ENCODE measurements at places on chromosomes 5 and 9. TPM values are rescaled to one million over a fixed set of nuclear protein-coding genes. Genes with fewer than 3 reads are reported as not detected.
A peak's percentile ranks its signal among the peaks of the same experiment; 100 is the strongest.

Gene NELFB
- 67.0 TPM for total RNA-seq

GRCh38 chr9:16521868-16522411 is 348.5 kb downstream of the BNC2 start:
- DNase-seq: peak; percentile 51

Gene SPINK4
- total RNA-seq: not detected

Gene GEMIN5
- 14.7 TPM for total RNA-seq

DNA sequence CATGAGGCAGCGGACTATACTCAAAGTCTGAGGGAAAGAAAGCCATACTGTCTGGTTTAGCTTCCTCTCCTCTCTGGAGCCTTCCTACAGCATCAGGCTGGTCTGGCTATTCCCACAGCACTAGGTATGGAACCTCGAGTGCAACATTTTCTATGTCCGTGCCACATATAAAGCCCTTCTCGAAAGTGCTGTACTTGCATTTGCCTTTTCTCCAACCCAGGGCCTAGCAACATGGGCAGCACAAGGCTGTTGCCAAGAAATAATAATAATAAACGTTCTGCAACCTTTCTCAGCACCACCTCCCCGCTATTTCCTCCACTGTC is 804 bp downstream of the MED10 start:
- DNase-seq: no peak

- DNase-seq: no peak
These were observed 39.0 kb downstream of the DDX31 start for GRCh38 chr9:132630811-132631210.

Gene ITK
- total RNA-seq: not detected

Gene SLC22A4
- total RNA-seq: 2.3 TPM

Gene GLRA1
- total RNA-seq: not detected

Gene ORM2
- not detected for total RNA-seq

Gene SLC46A2
- total RNA-seq: not detected

DNA sequence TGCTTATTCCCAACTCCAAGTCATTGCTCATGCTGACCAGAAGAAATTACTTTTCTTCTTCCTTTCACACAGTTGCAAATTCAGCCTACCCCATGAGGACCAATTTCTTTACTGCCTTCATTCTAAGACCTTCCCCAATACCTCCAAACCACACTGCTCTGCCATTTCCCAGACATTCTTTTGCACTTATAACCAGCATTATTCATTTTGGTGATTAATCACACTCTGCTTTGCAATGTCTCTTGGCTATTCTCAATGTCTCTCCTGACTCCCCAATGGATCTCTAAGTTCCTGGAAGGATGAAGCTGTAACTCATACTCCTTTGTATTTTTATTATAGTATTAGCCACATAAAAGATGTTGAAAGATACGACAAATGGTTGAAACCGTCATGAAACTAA is 105.7 kb upstream of the RANBP3L start:
- no peak for DNase-seq

Gene CRB2
- total RNA-seq: 1.6 TPM

GRCh38 chr5:569358-569867 is 42.7 kb upstream of the CEP72 start:
- DNase-seq: no peak

Gene HTR1A
- not detected for total RNA-seq

GRCh38 chr9:18891946-18892670 is 140.9 kb downstream of the SAXO1 start:
- DNase-seq: no peak

DNA sequence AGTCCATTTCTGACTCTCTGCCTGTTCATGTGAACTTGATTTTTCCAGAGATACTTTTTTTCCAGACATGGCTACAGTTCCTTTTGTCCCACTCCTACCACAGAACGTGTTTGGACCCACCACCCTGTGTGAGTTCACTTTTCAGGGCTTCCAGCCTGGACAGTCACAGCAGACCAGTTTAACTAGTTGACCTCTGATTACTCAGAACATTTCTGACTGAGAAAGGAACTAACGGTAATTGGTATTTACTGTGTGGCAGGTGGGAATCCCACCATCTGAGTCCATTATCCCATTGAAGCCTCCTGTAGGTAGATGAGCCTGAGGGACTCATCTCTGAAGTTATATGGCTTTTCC is 210.1 kb downstream of the GOLPH3 start:
- DNase-seq: no peak

DNA sequence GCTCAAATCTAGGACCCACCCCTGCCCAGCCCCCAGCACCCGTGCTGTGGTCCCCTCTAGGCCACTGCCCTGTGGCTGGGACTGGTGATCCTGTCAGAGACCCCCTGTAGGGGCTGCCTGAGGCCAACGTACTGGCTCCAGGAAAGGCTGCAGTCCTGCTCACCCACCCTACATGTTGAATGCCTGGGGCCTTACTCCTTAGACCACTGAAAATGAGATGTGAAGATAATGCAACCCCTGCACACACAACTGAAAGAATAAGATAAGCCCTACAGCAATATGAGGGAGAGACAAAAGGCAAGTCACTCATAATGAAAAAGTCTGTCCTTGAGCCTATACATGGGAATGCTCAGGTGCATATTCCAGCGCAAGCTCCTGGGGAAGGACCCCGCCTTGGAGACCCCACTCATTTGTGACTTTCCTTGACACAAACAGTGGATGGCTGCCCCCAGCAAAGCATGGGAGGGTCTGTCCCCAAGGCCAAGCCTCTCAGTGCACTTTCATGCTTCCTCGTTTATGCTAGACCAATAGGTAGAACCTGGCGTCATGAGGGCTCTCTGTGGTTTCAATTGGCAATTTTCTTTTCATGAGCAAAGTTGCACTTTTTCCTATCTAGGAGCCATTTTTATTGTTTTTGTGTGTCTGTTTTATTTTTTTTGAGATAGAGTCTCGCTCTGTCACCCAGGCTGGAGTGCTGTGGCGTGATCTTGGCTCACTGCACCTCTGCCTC is 12.5 kb upstream of the WNK2 start:
- no peak for DNase-seq

Gene FOXD4L6
- not detected for total RNA-seq

Gene PCDHA9
- under 0.01 TPM for total RNA-seq

DNA sequence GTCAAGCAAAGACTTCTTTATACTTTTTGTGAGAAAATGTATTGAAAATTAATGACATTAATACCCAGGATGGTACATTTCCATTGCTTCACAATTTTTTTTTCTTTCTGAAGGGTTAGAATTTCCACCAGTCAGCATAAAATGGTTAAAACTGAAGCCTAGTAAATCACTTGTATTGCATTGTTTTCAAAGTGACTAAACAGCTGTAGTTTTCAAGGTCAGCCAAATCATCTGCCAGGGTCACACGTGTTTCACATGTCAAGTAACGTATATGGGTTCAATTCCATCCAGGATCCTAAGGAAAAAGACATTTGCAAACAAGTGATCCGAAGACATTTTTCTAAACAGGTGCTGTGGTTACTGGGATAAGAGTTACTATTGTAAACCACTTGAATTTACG is 574.2 kb downstream of the RAB3C start:
- DNase-seq: no peak

GRCh38 chr5:139882316-139882715 is 86.7 kb downstream of the PSD2 start:
- DNase-seq: no peak

DNA sequence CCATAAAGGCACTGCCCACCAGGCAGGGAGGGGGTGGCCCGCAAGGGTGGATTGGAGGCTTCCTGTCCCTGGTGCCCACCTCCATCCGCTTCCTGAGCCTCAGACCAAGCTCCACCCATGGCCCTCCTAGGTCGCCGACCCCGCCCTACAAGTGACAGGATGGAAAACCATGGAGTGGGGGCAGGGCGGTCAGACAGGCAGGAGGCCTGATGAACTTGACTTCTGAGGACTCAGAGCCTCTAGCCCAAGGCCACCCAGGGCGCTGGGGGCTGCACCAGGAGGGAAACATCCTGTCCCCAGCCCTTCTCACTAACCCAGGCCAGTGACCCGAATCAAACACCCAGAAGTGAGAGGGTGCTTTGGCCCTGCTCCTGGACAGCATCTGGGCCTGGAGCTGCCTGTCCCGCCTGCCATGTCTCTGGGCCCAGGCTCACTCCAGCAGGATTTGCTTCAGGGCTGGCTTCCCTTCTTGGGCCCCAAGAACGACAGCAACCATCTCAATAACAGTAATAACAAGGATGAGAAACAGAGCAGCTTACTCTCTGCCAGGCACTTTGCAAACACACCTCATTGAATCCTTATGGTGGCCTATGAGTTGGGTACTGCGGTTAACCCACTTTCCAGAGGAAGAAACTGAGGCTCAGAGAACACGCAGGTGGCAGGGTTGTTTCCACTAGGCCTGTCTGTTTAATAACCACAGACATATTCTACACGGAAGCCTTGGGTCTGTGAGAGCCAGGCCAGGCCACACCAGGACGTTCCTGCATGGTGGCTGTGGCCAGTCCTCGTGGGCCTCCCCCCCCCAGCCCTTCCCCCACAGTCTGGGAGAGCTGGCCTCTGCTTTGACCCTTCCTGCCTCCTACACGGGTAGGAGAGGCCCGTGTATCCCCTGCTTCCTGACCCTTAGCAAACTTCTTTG is 4.4 kb upstream of the ST6GALNAC6 start:
- DNase-seq: no peak

DNA sequence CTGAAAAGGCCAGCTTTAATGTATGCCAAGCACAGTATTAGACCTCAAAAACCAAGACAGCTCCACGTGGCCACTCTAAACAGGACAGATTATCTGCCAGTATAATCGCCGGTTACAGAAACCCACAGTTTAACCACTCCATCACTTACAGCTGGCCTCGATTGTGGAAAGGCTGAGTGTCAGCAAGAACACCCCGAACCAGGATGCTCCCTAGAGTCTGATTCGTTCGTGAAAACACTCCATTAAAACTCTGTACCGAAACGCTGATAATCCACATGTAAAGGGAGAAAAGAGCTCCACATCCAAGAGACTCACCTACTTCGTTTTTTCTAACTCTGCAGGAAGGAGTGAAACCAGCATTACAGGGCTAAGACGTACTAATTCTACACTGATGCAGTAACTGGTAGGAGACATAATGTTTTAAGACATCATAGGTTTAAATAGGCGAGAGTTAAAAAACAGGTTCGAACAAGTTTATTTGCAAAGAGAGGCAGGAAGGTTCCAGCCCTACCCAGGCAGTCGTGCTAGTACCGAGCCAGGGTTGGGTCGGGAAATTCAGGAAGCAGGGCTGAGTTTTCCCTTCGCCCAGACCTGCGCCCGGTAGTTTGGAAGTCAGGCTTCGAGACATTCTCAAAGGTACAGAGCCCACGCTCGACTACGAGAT is 949 bp downstream of the SERINC5 start:
- DNase-seq: no peak

DNA sequence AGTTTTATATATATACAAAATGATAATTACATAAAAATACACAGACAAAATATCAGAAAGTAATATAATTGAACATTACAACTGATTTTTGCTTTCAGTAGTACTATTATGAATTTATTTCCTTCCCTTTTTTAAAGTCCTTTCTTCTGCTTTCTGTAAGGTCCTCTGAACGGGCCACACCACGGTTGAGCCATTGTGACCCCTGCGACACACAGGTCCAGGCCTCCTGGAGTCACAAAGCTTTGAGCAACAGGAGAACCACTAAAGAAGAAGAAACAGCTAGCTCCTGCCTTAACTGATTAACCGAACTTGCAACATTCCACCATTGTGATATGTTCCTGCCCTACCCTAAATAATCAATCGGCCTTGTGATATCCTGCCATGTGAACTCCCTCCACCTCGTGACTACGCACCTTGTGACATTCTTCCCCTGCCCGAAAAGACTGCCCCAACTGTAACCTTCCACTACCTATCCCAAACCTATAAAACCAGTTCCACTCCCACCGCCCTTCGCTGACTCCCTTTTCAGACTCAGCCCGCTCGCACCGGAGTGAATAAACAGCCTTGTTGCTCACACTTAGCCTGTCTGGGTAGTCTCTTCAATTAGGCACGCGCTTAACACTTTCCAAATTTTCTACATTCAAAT is 375.0 kb upstream of the RFX3 start:
- DNase-seq: no peak

Gene TMEM232
- 10.9 TPM for total RNA-seq

Gene TRIM36
- total RNA-seq: 5.0 TPM

DNA sequence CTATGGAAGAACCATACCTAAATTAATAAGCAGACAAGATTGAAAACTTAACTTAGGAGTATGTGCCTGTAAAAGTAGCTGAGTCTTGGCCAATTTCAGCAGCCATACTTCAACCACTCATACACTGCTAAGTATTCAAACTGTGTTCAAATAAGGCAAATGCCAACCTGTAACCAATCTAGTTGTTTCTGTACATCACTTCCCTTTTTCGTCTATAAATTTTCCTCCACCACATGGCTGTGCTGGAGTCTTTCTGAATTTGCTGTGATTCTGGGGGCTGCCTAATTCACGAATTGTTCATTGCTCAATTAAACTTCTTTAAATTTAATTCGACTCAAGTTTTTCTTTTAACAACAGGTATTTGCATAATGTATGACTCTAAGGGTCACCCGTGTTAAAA is 184.4 kb downstream of the PLK2 start:
- no peak for DNase-seq

DNA sequence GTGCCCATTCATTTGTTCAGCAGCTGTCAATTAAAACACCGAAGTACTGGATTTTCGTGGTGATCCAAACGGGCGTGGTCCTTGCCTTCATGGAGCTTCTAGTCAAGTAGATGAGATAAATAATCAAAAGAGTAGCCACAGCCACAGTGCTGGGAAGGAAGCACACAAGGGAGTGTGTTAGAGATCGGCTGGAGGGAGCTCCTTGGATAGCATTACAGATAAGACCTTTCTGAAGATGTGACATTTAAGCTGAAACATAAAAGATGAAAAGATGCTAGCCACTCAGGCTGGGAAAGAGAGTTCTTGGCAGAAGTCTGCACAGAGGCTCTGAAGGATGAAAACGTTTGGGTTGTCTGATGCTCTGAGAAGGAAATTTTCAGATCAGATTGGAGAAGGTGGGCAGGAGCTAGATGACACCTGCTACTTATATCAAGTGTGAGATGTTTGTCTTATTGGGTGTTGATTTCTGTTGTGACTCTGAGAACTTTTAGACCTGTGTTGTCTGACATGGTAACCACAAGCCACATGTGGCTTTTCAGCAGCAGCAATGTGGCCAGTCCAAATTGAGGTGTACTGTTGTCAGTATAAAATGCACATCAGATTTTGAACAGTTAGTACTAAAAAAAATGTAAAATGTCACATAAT is 123.9 kb downstream of the TLE4 start:
- DNase-seq: no peak

Gene NRG2
- not detected for total RNA-seq

Gene ACTBL2
- total RNA-seq: 1.5 TPM

Gene ABLIM3
- 35.2 TPM for total RNA-seq

- DNase-seq: no peak
These were observed 139.3 kb downstream of the LHFPL2 start for GRCh38 chr5:78509145-78509865.

Gene PCDHAC1
- 0.07 TPM for total RNA-seq

Gene HMCN2
- total RNA-seq: 0.14 TPM

Gene SLC45A2
- total RNA-seq: not detected

- DNase-seq: no peak
These were observed 11.9 kb downstream of the CNTFR start for GRCh38 chr9:34577400-34578240.

- no peak for DNase-seq
These were observed 1749.0 kb upstream of the C9orf72 start for GRCh38 chr9:29322240-29322639.

Measured in kidney epithelial cell (primary cell).